ENCODE measurements at places on chromosomes 6 and 20. TPM values are rescaled to one million over a fixed set of nuclear protein-coding genes. Genes with fewer than 3 reads are reported as not detected.

- DNase-seq, result no peak
These were observed 48.6 kb downstream of the BMP7 start for GRCh38 chr20:57217802-57218201.

GRCh38 chr6:148509800-148510581 lies 167.4 kb downstream of the SASH1 start:
- DNase-seq, result no peak

- peak; percentile 2 for DNase-seq
These were observed 84.4 kb downstream of the SYNE1 start for GRCh38 chr6:152552616-152553209.

DNA sequence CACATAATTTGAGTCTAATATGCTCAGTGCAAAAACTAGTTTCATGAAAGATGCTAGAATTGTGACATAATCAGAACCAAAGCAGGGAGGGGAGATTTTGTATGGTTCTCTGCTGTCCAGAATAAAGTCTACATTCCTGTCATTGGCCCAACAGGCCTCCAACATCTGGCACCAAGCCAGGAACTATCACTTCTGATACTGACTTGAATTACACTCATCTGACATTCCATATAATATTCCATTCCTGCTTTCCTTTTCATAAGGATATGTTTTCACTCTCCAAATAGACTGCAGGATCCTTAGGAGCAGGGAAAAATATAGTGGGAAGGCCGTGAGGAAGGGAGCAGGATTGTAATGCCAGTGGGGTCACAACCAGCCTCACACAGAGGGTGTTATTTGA lies 84.6 kb upstream of the BTN3A2 start:
- no peak for DNase-seq

GRCh38 chr6:131167773-131168172 lies 32.5 kb downstream of the AKAP7 start:
- DNase-seq, result no peak

DNA sequence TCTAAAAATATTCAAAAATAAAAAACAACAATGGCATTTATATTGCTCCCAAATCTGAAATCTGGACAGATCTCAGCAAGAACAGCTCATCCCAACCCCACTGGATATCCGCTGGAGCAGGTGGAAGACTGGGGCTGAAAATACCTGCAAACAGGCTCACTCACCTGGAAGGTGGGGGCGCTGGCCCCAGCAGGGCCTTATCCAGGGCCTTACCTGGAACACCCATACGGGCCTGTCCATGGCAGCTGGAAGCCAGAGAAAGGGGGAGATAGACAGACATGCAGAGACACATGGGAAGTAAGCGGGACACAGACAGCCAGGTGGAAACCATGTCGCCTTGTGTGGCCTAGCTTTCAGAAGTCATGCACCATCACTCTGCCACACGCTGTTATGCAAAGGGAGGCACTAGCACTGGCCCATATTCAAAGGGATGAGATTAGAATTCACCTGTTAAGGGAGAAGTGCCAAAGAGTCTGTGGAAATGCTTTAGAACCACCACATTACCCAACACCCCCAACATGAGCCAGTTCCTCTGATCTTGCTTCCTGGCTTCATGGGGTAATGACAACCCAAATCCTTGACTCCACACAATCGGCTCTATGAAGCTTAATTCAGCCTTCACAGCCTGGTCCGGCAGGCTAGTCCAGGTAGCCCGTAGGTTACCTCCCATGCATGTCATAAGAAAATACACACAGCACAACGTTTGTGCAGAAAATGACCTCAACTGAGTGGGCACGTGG lies 99.0 kb upstream of the CDYL start:
- no peak for DNase-seq

GRCh38 chr20:4667836-4668235 lies 53.9 kb upstream of the PRND start:
- DNase-seq, result no peak

- no peak for DNase-seq
These were observed 21.0 kb downstream of the MAP3K5 start for GRCh38 chr6:136771306-136771705.

- no peak for DNase-seq
These were observed 184.2 kb upstream of the LAMP5 start for GRCh38 chr20:9330151-9330550.

DNA sequence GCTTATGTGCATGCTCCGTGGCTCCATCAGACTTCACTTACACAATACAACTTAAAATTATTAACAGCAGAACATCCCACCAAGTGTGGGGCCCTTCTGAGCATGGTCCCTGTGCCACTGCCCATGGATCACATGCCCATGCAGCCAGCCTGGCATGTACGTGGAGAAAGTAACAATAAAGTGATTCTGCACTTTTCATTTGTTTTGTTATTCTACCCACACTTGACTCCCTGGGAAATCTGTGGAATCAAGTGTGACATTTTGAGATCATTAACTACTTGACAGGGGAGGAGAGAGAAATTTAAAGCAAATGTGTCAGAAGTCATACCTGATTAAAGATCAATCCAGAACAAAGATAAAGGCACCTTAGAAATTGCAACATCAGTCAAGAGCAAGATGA lies 112.0 kb downstream of the ISM1 start:
- no peak for DNase-seq

- DNase-seq, result no peak
These were observed 27.4 kb upstream of the NOP56 start for GRCh38 chr20:2625062-2625461.

GRCh38 chr6:148247386-148248063 lies 95.1 kb upstream of the SASH1 start:
- DNase-seq, result no peak

DNA sequence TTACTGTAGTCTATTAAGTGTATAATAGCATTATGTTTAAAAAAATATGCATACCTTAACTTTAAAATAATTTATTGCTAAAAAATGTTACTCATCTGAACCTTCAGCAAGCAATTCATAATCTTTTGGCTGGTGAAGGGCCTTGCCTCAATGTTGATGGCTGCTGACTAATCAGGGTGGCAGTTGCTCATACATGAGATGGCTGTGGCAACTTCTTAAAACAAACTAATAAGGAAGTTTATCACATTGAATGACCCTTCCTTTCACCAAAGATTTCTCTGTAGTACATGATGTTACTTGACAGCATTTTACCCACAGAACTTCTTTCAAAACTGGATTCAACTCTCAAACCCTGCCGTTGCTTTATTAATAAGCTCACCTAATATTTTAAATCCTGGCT lies 84.0 kb downstream of the TASP1 start:
- DNase-seq, result no peak

The HNF4A gene
- 0.78 TPM for total RNA-seq

The FNDC11 gene
- not detected for total RNA-seq

The SLCO4A1 gene
- 22.1 TPM for total RNA-seq

The SLC35D3 gene
- total RNA-seq, result not detected

The OR2H2 gene
- not detected for total RNA-seq
